ENCODE measurements at places on chromosomes 4 and X.

GRCh38 chr4:82585690-82586435 is 24.1 kb upstream of the TMEM150C start:
- no peak for DNase-seq

GRCh38 chr4:48710446-48711209 is 69.5 kb downstream of the FRYL start:
- no peak for DNase-seq

DNA sequence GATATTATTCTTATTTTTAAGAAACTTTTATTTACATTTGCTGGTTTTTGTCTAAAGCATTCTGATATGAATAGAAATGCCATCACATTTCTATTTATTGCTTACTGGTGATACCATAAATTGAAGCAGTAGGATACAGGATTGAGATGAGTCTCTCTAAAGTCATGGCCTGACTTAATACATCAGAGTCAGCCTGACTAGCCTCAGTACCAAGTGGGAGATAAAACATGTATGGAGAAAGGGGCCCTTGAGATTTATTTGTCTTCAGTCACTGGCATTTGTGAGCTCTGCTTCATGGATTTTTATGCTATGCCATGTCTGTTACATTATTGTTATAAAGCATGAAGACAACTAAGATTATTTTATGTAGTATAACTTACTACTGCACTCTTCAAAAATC is 465.5 kb downstream of the ADGRL3 start:
- no peak for DNase-seq

- no peak for DNase-seq
Observed at GRCh38 chr4:128516301-128516969, 228.8 kb upstream of the PGRMC2 start.

GRCh38 chr4:84530871-84531270 is 31.8 kb upstream of the NKX6-1 start:
- no peak for DNase-seq
